ENCODE measurements at places on chromosomes 16 and 17.

GRCh38 chr17:29172589-29172988, 7.6 kb downstream of the MYO18A start:
- no peak for DNase-seq

- no peak for DNase-seq
Measured at GRCh38 chr16:77853161-77853560, 64.8 kb downstream of the VAT1L start.

GRCh38 chr16:1990351-1991134, 773 bp downstream of the SYNGR3 start:
- DNase-seq = peak; percentile 65

DNA sequence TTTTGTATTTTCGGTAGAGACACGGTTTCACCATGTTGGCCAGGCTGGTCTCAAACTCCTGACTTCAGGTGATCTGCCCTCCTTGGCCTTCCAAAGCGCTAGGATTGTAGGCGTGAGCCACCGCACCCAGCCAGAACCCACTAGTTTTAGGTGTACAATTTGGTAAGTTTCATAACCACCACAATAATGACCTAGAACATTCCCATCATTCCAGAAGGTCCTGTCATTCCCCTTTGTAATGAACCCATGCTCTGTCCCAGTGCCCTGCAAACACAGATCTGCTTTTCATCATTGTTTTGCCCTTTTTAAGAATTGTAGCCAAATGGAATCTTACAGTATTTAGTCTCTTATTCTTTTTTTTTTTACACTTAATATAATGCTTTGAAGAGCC, 35.6 kb upstream of the IRF8 start:
- peak; percentile 44 for DNase-seq

DNA sequence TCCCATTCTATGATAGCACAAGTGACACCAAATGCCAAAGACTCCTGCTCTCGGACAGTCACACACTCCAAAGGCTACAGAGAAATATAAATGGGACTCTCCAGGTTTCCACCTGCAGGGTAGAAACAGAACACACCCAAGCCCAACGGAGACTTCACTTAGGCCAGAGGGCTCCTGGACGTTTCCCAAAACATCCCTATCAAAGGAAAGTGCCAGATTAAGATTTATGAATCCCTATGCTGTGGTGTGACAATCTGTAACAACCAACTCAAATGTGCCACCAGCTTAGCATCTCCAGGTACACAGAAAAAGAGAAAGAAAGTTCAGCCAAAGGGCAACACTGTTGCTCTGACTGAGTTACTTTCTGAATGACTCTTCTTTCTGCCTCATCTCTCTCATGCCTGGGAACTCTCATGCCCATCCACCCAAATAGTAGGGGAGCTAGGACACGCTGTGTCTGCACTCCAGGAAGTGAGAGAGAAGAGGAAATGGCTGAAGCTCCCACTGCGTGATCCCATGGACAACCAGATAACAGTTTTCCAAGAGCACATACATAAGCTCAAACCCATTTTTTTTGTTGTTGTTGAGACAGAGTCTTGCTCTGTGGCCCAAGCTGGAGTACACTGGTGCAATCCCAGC, 49.7 kb downstream of the SMG6 start:
- DNase-seq = no peak

- no peak for DNase-seq
Measured at GRCh38 chr16:56478281-56479049, 27.1 kb downstream of the OGFOD1 start.

DNA sequence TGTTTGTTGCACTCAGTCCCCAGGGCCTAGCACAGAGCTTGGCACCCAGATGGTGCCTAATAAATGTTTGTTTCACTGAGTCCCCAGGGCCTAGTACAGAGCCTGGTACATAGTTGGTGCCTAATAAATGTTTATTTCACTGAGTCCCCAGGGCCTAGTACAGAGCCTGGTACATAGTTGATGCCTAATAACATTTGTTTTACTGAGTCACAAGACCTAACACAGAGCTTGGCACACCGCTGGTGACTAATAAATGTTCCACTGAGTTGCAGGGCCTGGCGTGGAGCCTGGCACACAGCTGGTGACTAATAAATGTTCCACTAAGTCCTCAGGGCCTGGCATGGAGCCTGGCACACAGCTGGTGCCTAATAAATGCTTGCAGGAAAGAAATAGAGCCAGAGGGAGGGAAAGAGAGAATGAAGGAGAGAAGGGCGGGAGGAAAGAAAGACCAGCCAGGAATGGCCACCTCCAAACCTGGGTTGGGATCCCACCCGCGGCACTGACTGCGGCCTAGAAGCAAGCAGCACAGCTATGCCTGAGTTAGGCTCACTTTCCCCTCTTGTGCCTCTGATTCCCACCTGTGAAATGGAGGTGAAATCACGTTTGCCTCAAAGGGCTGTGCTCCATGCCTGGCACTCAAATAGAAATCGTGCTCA, 7.5 kb downstream of the SLC5A11 start:
- no peak for DNase-seq

GRCh38 chr16:14194721-14195120, 123.6 kb downstream of the MRTFB start:
- no peak for DNase-seq

DNA sequence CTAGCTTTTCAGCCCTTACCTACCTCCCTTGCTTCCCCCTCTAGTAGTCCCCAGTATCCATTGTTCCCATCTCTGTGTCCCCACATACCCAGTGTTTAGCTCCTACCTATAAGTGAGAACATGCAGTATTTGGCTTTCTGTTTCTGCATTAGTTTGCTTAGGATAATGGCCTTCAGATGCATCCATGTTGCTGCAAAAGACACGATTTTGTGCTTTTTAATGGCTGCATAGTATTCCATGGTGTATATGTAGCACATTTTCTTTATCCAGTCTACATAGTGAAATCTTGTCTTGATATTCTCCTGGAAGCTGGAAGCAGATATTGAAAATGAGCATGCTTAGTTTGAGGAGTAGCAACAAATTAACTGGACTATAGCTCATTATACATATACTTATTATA, 45.7 kb upstream of the TANC2 start:
- DNase-seq = no peak

- peak; percentile 52 for DNase-seq
Measured at GRCh38 chr16:56513972-56514371, 5.9 kb downstream of the BBS2 start.

DNA sequence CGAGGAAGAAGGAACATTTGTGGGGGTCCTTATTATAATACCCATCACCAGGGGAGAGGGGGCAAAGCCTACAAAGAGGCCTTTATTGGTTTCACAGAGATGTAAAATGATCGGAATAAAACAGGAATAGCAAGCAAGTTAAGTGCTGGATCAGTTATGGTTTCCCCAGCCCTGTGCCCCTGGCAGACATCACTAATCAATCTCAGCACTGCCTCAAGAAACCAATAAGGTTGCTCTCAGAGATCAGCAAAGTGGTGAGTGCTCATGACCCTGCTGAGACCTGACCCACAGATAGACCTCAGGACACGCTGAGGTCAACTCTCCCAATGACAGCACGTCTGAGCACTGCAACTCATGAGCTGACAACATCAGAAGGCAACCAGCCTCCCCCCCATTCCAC, 66.3 kb downstream of the ZNF423 start:
- DNase-seq = no peak

GRCh38 chr16:85090181-85090580, 22.1 kb downstream of the CIBAR2 start:
- DNase-seq = no peak
